ENCODE measurements at places on chromosomes 5 and 9.

DNA sequence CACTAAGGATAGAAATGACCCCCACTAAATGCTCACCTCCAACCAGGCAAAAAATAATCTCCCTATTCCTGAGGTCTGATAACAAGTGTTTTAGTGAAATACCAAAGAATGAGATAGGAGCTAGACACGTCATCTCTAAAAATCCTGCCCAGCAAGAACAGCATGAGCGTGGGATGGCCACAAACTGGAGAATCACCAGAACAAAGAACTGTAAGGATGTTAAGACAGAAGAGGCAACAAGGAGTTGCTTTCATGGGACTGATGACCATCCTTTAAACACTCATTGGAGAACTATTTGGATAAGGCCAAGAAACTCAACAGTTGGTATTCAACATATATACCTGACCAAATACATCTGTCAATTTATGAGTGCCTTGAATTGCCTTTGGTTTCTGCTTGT, 113.7 kb downstream of the RASEF start:
- no peak for DNase-seq

DNA sequence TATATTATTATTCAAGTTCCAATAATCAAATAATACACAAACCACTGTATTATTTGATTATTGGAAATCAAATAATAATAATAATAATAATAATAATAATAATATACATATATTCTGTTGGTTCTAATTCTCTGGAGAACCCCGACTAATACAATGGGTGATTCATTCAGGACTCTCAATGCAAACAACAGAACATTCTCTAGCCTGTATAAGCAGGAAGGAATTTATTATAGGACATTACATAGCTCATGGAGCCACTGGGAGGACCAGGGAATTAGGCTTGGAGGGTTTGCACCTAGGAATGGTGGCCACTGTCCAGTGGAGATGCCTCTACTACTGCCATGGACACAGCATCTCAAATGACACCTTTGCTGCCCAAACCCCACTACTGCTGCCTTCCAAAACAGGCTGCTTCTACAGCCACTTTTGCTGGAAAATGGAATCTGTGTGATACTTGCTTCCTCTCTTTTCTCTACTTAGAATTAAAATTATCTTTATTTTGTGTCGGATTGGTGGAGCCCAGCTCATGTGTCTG, 25.9 kb downstream of the PTGS1 start:
- DNase-seq = no peak

DNA sequence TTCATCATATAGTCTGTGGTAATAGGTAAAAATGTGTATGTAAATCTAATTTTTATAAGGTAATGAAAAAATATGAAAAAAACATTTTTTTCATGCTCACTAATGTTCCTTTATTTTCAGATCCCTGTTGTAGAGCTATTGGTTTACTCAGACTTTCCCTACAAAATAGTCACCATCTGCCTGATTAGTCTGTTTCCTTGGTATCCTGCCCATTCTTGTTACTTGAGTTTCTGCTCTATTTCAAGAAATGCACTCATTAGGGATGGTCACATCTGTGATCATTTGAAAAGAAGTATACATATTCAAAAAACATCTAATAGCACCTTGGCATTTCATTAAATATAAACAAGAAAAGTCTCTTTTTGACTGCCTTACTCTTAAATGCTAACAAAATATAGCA, 21.6 kb upstream of the RASA1 start:
- no peak for DNase-seq

- no peak for DNase-seq
These were observed 185.7 kb upstream of the GNA14 start for GRCh38 chr9:77833561-77834429.

GRCh38 chr5:3058942-3059341, 307.5 kb upstream of the IRX2 start:
- DNase-seq = no peak

- DNase-seq = no peak
These were observed 9.0 kb downstream of the ABHD17B start for GRCh38 chr9:71901695-71902597.

All from stimulated activated CD4-positive, alpha-beta T cell treated with anti-CD3 and anti-CD28 coated beads, Interleukin-2, amount 100 ng/mL, for 24 hours (primary cell).